Progenitor cell of endocrine pancreas (in vitro differentiated cells): ENCODE measurements at places on chromosomes 4 and X.

DNA sequence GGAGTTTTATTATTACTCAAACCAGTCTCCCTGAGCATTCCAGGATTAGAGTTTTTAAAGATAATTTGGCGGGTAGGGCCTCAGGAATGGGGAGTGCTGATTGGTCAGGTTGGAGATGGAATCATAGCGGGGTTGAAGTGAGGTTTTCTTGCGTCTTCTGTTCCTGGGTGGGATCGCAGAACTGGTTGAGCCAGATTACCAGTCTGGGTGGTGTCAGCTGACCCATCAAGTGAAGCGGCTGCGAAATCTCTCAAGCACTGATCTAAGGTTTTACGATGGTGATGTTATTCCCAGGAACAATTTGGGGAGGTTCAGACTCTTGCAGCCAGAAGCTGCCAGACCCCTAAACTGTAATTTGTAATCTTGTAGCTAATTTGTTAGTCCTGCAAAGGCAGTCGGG lies 25.1 kb upstream of the SETD7 start:
- DNase-seq, result no peak

- peak; percentile 11 for DNase-seq
Measured at GRCh38 chrX:34656467-34656841, 631 bp downstream of the TMEM47 start.

DNA sequence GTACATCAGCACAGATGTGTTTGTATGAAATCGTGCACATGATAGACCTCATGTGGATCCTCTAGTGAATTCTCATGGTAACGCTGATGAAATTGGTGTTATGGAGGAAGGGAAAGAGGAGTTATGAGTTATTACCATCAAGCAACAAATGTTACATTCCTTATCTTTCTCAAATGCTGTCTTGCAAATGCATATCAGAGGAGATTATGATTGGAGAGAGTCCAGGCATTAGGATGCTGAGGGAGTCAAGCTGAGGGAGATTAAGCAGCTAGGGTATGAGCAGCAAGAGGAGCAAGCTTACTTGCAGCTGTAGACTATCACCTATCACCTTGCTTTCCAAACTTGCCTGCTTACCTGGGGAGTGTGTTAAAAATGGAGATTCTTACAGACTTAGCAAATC lies 36.8 kb upstream of the SFRP2 start:
- no peak for DNase-seq

DNA sequence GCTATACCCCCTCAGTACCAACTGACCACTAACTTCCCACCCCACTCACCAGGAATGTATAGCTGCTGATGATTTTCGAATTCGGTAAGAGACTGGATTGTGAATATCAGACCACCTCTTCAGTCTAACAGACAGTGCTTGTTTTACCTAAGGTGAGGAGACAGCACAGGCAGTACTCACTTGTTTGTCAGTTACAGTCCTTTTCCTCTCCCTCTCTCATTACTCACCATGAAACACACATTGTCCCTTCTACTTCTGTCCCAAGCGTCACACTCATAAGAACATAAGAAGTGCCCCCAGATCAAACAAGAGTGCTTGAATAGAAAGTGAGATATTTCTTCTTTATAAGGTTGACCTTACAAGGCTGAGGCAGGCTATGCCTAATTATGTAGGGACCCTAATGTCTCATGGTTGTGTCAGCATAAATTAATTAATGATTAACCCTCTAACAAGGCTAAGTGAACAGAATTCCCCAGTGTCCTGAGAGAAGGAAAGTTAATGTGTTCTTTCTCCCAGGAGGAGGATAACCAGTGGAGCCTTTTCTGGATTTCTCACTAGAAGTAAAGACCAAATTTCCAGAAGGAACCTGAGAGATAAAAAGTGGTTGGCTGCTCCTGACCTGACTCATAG lies 32.2 kb downstream of the ZCCHC12 start:
- no peak for DNase-seq

DNA sequence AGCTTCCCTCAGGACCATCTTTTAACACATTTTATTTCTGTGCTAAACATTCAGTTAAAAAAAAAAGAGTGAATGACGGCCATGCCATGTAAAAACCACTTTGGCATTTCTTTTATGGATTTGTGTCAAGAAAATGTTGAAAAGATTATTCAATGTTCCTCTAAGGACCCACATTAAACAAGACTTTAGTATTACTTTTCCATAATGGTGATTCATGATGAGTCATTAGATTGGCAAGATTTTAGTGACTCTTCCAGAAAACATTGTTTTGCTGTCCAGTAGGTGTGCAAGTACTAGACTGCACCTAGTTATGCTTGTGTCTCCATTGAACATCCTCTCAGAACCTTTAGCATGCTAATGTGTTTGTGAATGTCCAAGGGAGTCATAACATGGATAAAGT lies 748.6 kb downstream of the STPG2 start:
- DNase-seq, result no peak

- no peak for DNase-seq
Measured at GRCh38 chr4:129583868-129584267, 487.9 kb downstream of the C4orf33 start.

- DNase-seq, result no peak
Measured at GRCh38 chr4:156732634-156733033, 239.0 kb downstream of the PDGFC start.

GRCh38 chrX:111123125-111123524 lies 27.1 kb downstream of the PAK3 start:
- no peak for DNase-seq

DNA sequence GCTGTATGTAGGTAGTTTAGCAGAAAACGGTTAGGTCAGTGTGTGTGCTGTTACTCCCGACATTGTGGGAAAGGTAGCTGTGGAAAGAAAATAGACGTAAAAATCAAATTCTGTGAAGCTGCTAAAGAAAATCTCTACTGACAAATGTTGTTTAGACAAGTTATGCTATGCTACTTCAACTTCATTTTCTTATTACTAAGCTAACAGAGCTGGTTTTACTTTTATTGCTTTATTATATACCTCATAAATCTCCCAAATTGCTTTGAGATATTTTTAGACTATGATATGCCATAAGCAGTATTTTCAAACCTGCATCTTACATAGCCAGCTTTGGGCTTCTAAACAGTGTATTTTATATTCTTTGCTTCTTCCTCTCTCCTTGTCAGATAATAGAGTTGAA lies 108.2 kb upstream of the PACRGL start:
- DNase-seq, result no peak

GRCh38 chr4:183758061-183758757 lies 99.1 kb downstream of the TRAPPC11 start:
- peak; percentile 23 for DNase-seq

GRCh38 chrX:124307253-124307907 lies 25.1 kb upstream of the TEX13D start:
- no peak for DNase-seq

DNA sequence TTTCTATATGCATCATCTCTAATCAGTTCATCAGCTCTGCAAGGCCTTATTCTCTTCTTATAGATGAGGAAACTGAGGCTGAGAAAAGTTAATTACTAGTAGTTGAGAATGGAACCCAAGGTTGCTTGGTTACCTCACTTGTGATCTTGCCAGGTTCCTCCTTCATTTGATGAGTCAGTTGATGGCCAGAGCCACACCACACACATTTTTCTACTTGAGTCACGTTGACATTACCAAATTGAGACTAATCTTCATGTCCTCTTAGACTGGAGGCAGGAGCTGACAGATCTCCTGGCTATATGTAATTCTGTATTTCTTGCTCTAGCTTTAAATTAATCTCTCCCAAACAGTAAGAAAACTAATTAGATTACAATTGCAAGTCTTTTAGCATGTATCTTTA lies 428.4 kb downstream of the AFF2 start:
- no peak for DNase-seq

DNA sequence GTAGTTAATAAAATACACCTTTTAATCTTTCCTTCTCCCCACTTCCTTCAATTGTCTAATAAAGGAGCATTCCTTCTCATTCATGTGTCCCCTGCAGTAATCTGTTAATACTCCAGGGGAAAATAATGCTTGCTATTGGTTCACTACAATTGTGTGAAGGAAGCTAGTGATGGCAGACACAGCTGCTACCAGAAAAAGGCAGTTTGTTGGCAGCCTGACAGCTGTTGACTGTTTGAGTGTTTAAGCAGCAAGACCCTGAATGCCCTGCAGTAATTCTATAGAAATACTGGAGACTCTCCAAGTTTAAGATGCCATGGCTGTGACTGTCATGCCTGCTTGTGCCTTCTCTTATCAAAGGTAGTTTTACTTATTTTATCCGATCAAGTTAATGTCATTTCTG lies 359.5 kb downstream of the C4orf33 start:
- no peak for DNase-seq

DNA sequence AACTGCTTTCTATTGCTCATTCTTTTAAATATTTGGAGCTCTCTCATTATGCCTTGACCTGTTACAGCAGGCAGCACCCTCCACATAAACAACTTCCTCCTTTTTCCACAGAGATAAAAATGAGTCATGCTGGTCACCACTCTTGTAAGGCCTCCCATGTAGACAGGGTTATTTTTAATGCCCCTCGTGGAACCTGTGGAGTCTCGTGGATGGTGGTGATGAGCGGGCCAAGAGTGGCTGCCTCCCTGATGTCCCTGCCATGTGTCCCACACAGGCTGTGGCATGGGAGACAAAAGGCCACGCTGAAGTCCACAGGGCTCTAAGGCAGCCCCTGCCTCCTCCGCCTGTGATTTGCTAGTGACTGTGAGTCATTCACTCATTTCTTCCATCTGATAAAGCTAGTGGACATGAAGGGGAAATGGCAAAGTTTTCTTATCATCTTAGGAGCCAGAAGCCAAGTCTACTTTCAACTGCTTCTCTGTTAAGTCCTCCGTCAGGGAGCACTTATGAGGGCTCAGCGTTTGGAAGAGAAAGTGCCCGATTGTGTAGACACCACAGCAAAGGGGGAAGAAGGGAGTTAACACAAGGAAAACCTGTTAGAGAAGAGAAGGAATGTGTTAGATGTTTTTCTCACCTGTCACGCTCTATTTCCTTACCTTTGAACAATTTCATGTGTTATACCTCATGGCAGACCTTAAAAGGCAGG lies 121.6 kb upstream of the FAT1 start:
- no peak for DNase-seq

DNA sequence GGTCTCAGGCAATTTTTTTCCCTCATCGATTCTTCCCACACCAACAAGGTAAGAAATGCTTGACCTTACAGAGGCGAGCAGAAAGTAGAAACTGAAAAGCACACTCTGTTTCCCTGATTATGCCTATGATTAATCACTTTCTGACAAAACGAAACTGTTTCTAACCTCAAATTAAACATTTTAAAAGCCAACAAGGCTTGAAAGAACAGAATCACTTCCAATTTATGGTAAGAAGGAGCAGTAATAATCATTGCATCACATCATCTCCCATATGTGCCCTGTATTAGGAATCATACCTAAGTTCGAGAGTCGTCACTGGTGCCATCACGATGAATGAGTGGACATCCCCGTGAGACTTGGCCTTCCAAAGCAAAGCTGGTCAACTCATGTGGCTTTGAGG lies 12.5 kb upstream of the CXCL13 start:
- no peak for DNase-seq

GRCh38 chr4:160423879-160424451 lies 1321.1 kb downstream of the RAPGEF2 start:
- no peak for DNase-seq

DNA sequence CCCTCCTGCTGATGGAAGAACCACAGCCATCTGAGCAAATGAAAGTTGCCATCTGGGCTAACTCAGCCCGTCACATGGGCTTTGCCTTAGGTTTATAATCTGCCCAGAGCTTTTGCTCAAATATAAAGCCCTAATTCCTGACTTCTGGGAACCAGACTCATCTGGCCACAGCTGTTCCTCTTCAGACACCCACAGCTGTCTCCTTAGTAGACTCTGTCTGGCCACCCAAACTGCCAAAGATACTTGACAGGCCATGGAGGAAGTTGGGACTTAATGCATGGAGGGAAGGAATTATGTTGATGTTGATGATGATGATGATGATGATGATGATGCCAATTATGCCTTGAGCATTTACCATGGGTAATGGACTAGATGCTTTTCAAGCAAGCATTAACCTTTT lies 8.0 kb downstream of the LGI2 start:
- DNase-seq, result no peak

DNA sequence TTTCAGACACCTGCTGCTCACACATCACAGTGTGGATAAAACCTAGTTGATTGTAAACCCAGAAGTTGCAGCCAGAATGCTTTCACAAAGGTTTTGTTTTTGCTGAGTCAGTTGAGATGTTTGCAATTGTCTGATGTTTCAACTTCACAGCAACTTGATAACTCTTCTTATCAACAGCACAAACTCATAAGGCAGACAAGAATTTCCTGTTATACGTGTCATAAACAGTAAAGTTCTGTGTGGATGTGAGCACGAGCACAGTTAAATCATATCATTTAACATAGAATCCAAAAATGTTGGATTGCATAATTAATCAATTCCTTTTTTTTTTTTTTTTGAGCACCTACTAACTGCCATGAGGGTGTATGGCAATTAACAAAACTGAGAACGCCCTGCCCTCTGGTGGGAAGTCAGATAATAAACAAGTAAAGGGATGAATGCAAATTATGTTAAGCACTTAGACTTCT lies 512.2 kb downstream of the PDHA2 start:
- DNase-seq, result no peak

DNA sequence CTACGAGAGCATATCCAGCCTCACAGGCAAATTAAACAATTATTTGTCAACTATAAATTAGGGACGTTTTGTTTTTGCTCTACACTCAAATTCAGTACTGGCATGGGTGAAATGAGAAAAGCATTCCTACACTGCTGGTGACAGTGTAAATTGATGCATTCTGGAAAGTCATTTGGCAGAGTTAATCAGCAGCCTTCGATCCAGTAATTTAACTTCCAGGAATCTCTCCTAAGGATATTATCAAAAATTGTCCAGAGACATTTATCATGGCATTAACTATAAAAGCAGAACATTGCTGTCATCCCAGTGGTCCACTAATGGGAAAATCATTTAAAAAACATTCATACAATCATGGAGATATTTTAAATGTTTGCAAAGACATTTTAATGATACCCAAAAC lies 67.5 kb upstream of the MMAA start:
- no peak for DNase-seq

DNA sequence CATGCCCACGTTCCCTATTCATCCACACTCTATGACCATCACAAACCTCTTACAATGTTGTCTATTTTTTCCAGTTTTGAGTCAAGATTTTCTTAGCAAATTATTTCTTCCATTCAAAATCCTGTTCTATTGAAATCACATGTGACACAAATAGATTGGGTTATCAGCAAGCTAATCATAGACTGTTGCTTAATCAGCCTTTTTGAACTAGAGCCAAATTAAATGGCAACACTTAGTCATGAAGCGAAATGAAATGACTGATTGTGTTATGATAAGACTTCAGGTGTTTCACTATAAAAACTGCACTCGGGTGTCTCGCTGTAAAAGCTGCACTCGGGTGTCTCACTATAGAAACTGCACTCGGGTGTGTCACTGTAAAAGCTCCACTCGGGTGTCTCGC lies 890.0 kb upstream of the FRG1 start:
- DNase-seq, result no peak

- DNase-seq, result no peak
Measured at GRCh38 chrX:40468033-40468846, 112.5 kb upstream of the ATP6AP2 start.

DNA sequence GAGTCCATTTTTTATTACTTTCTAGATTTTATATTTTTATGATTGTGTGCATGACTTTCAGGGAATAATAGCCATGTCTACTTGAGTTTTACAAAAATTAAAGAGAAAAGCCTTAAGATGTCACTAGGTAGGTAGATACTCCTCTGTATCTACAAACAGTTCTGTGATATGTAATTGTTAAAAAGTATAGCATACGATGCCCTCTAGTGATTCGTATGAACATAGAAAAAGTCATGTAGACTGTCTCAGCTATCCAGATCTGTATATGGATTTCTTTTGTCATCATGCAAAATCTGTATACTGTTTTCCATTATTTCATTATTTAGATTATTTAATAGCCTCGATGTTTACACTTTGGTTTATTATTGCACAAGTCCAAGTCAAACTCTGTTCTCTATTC lies 856.6 kb downstream of the CENPC start:
- DNase-seq, result no peak
